ENCODE measurements at places on chromosomes 4 and X.

DNA sequence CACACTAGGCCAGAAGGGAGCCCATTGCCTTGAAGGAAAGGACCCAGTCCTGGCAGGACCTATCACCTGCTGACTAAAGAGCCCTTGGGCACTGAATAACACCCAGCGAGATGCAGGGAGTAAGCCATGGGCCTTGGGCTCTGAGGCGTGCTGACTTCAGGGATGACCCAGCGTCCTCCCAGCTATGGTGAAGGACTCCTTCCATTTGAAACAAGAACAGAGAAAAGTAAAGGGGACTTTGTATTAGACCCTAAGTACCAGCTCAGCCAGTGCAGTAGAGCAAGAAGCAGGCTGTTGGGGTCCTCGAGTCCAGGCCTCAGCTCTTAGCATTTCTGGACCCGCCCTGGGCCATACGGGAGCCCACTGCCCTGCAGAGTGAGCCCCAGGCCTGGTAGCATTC is 5.1 kb downstream of the ETDA start:
- DNase-seq = no peak

DNA sequence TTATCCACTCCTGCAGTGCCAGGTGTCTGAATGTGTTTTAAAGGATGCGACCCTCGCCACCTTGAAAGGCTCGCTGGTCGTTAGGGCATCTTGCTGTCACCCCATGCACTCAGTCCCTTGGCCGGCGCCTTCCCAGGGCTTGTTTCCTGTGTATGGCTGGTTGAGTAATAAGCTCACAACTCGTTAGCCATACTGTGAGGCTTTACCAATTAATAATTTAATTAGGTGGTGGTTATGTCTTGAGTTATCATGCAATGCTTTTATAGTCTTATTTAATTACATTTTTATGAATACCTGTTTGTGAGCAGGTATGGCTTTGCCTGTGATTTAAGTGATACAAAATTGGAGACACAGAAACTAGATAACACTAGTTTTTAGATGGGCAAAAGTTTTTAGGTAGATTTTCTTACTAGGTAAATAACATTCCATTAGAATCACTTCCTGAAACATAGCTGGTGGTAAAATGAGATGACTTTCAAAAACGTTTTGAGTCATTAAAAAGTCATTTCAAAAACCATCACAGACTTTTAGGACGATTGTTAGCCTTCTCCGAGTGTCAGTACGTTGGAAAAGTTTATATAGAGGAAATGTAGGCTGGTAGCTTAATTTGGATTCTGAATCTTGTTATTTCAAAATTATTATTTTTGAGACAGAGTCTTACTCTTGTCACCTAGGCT is 18.2 kb downstream of the PTTG2 start:
- peak; percentile 46 for DNase-seq

- DNase-seq = no peak
Measured at GRCh38 chr4:177010418-177010817, 217.7 kb upstream of the VEGFC start.

GRCh38 chrX:68286076-68286475 is 147.2 kb downstream of the OPHN1 start:
- no peak for DNase-seq

GRCh38 chr4:156085100-156085499 is 131.4 kb upstream of the CTSO start:
- DNase-seq = no peak

DNA sequence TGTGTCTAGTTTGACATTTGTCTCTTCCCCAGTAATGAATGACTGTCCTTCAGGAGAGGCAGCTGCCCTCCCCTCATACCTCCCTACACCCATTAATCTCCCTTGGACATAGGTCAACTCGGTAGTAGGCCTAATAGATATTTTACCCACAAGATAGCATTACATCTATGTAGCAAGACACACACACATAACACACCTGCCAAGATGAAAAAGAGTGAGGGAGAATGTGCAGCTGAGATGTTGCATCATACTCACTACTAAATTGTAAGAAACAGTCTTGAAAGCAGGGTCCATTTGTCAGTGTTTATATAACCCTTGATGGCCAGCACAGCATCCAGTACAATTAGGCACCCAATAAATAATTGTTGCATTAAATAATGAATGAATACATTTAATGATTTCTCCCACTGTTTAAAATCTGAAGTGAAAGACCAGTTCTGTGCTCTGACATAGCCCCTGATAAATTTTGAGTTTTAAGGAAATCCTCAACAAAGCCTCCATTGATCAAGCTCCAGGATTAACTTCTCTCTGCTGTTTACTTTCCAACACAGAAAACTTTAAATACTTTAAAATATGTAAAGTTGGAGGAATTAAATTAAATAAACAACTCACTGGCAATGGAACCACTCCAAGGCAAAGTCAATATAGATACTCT is 440.8 kb upstream of the RASGEF1B start:
- no peak for DNase-seq

GRCh38 chr4:140595065-140595464 is 26.3 kb upstream of the UCP1 start:
- DNase-seq = no peak

DNA sequence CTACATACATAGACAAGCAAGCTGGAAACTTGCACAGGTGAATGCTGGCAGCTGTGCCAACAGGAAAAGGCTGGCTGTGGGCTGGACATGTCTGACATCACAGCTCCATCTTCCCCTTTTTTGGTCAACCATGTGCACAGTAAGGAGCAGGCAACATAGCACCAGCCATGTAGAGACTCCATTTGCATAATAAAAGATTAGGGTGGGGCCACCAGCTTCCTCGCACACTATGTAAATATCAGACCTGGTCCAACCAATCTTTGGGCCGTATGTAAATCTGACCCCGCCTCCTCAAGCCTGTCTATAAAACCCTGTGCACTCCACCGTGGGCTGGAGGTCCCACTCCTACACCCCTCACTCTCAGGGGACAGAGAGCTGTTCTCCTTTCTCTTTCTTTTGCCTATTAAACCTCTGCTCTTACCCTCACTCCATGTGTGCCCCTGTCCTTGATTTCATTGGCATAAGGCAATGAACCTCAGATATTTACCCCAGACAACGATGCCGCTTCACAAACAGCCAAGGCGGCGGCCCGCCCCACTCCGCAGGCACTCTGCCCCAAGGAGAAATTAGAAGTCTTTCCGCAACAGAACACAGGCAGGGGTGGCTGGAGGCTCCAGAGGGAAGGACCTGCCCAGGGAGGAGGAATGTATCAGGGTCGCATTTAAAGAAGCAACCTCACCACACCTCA is 862.2 kb downstream of the TRIML1 start:
- no peak for DNase-seq

GRCh38 chr4:60089546-60090273 is 1110.4 kb upstream of the ADGRL3 start:
- no peak for DNase-seq

GRCh38 chr4:110073053-110073845 is 125.2 kb downstream of the ELOVL6 start:
- DNase-seq = no peak

GRCh38 chr4:184649971-184650855 is 675 bp downstream of the PRIMPOL start:
- DNase-seq = peak; percentile 58

DNA sequence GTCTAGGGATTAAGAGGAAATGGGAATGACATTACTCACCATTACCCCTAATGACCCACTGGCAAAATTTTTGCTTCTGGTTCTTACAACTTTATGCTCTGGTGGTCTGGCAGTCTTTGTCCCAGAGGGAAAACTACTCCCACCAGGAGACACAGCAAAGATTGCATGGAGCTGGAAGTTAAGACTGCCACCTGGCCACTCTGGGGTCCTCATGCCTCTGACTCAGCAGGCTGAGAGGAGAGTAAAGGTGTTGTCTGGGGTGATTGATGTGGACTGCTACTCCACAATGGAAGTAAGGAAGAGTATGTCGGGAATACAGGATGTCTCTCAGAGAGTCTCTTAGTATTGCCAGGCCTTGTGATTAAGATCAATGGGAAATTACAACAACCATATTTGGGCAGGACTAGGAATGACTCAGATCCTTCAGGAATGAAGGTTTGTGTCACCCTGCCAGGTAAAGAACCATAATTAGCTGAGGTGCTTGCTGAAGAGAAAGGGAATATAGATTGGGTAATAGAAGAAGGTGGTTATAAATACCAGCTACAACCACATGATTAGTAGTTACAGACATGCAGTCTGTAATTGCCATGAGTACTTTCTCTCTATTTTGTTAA is 215.5 kb downstream of the GPAT3 start:
- no peak for DNase-seq

DNA sequence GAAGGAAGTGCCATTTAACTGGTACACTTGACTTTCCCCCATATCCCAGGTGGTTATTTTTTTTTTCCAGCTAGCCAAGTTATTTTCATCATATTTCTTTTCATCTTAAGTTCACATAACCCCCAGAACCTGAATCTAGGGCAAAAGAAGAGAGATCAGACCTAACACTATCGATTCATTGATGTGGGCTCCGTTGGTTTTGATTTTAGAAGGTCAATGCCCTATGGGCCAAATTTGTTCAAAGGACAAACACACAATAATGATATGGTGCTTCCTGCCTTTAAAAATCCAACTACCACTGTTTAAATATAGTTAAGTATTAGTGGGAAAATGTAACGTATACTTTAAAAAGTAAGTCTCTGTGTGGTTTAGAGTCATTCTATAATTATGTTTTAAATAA is 665.7 kb downstream of the ZNF674 start:
- no peak for DNase-seq

DNA sequence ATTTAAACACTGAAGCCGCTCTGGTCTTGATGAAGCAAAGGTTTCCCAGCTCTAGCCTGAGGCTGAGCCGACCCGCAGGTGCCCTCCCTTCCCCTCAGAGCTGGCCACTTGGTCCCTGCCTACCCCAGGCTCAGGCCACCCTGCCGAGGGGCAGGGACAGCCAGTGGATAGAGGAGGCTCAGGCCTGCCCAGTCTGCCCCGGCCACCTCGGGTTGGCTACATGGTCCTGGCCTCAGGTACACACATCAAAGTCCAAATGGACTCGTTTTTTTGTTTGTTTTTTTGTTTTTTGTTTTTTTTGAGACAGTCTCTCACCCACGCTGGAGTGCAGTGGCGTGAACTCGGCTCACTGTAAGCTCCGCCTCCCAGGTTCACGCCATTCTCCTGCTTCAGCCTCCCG is 23.8 kb downstream of the TACC3 start:
- no peak for DNase-seq

DNA sequence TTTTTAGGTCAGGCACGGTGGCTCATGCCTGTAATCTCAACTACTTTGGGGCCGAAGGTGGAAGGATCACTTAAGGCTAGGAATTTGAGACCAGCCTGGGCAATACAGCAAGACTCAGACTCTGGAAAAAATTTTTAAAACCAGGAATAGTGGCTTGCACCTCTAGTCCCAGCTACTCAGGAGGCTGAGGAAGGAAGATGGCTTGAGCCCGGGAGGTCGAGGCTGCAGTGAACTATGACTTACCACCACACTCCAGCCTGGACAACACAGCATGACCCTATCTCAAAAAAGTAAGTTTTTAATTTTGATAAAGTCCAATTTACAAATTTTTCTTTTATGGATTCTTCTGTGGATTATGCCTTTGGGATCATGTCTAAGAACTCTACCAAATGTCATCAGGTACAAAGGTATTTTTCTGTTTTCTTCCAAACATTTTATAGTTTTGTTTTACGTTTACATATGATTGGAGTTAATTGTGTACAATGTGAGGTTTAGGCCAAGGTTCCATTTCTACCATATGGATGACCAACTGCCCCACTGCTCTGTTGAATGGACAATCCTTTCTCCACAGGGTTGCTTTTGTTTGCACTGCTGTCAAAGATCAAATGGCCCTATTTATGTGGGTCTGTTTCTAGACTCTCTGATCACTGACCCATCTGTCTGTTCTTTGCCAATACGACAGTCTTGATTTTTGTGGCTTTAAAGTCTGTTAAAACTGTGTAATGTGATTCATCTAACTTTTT is 48.2 kb downstream of the CPLX1 start:
- no peak for DNase-seq

DNA sequence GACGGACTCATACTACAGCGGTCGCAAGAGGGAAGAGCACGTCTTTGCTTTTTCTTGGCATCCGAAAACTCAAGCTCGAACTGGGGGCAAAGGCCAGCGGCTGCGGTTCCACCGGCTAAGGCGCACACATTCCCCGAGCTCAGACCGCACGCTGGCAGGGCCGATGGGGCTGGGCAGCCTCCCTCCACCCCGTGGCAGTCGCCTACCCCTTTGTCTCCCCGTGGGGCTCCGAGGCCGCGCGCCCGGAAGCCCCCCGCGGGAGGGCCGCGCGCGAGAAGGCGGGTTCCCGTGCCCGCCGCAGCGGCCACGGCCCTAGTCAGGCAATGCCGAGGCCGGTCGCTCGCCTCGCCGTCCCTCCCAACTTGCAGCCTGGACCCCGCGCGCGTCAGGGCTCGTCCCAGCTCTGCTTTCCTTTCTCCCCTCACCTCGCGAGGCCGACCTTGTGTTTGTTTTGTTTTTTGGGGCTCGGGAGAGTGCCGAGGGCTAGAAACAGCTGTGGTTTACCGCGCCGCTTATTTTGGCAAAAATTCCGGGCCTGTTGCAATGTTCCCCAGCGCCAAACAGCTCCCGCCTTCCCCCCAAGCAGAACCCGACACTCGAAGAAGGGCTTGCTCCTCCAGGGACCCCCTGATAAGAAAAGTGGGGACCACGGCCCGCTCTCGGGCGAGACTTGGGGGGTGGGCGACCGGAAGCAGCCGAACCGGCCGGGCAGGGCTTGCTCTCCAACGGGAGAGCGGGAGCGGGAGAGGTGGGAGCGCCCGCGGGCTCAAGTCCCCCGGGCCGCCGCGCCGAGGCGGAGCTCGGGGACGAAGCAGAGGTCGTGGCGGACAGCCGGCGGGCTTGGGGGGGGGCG is 561 bp upstream of the N4BP2 start:
- peak; percentile 57 for DNase-seq

DNA sequence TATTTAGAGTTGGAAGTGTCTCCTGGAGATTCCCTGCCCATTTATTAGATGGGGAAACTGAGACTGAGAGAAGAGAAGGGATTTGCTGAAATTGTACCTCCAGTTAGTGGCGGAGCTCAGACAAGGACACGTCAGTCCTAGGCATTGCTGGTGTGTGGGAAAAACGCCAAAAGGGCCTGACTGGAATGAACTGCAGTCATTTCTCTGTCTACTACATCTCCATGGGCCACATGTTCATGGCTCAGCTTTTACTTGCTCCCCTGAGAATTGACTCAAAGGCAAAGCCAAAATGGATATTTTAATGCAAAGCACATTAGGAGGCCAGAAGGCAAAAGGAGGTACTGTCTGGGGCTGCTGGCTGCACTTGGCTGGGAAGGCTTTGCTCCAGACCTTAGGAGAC is 3.9 kb downstream of the TFDP3 start:
- no peak for DNase-seq

All from suppressor macrophage (primary cell).